HT1080 (cell line): ENCODE measurements at places on chromosomes 11 and 22. TPM values are rescaled to one million over a fixed set of nuclear protein-coding genes. Genes with fewer than 3 reads are reported as not detected.

GRCh38 chr11:133840479-133840941 lies 4.8 kb downstream of the SPATA19 start:
- DNase-seq, result no peak

Gene CDON
- total RNA-seq, result 1.7 and 1.9 TPM in 2 replicates

- peak; percentile 28 for DNase-seq
Measured at GRCh38 chr11:28133146-28133545, 25.0 kb downstream of the METTL15 start.

- no peak for DNase-seq
Measured at GRCh38 chr11:11407065-11407762, 54.2 kb upstream of the CSNK2A3 start.

- no peak for DNase-seq
Measured at GRCh38 chr11:65777241-65777640, 3.5 kb downstream of the AP5B1 start.

DNA sequence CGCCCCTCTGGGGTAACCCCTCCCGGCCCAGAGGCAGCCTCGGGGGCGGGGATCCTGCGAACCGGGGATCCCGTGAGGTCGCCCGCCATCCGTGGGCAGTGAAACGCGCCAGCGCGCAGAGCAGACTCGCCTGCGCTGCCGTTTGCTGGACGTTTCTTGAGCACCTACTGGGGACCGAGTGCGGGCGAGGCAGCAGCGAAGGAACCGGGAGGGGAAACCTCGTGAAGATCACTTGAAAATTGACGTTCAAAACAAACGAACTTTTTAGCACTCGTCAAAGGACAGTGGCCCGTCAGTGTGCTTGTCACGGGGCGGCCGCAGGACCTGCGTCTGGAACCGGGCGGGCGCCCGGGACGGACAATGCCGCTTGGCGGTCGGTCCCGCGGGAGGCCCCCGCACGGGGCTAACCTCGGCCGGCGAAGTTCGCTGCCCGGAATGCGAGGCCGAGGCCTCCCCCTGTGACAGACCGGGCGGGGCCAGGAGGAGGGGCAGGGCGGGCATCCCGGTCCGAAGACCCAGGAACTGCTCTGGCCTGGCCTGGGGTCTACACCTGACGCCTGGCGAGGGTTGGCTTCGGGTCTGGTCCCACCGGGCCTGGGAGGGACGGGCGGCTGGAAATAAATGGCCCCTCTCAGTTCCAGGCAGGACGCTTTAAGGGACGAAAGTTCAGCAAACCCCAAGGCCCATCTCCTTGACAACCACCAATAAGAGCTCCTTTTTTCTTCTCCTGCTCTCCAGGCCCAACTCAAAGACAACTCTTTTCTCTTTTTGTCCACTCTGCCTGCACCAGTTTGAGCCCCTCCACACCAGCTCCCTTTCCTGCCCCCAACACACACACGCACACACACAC lies 723 bp upstream of the SCUBE1 start:
- DNase-seq, result no peak

- no peak for DNase-seq
Measured at GRCh38 chr11:60740573-60740972, 16.1 kb downstream of the MS4A18 start.

GRCh38 chr11:7692426-7692825 lies 13.9 kb downstream of the OVCH2 start:
- no peak for DNase-seq

Gene STX5
- 32.8 and 34.0 TPM in 2 replicates for total RNA-seq

Gene GAB4
- 0.16 TPM in 1 of 2 replicates, not detected in the other for total RNA-seq

Gene RAB36
- 1.4 and 1.9 TPM in 2 replicates for total RNA-seq

- peak; percentile 54 for DNase-seq
Measured at GRCh38 chr22:41401781-41402648, 20.3 kb downstream of the TEF start.

- no peak for DNase-seq
Measured at GRCh38 chr11:121406291-121406690, 45.8 kb upstream of the SORL1 start.

GRCh38 chr11:45412051-45412471 lies 125.9 kb upstream of the SYT13 start:
- peak; percentile 24 for DNase-seq

- DNase-seq, result no peak
Measured at GRCh38 chr22:19772673-19773469, 12.3 kb downstream of the TBX1 start.

- no peak for DNase-seq
Measured at GRCh38 chr11:61973476-61974162, 6.2 kb upstream of the FTH1 start.

- no peak for DNase-seq
Measured at GRCh38 chr22:17140022-17140421, 18.9 kb upstream of the TMEM121B start.

DNA sequence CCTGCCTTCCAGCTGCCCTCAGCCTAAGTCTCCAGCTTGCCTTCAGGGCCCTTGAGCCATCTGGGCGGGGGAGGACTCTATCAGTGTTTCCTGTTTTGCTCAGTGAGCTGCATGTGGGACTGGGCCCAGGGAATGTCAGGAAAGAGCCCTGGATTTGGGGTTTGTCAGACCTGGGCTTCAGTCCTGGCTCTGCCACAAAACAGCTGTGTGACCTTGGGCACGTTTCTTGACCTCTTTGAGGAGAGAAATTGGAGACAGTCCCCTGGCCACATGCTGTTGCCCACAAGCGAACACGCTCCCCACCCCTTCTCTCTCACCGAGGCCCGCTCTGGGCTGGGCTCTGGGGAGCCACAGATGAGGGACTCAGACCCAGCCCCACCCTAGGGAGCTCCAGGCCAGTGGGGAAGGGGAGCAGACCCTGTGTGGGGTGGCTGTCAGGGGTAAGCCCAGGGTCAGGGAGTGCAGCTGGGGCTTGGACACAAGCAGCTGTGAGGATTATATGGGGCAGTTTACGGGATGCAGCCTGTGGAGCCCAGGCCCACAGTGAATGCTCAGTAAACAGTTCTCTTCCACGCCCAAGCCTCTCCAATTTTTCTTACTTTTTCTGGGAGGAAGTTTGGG lies 12.3 kb downstream of the MYO7A start:
- peak; percentile 27 for DNase-seq

Gene SSTR3
- not detected in 2 replicates for total RNA-seq

GRCh38 chr22:23833911-23834317 lies 4.9 kb downstream of the DERL3 start:
- no peak for DNase-seq

- peak; percentile 90 for DNase-seq
Measured at GRCh38 chr11:120236169-120237107, 3.5 kb upstream of the POU2F3 start.

GRCh38 chr11:128590587-128590986 lies 3.2 kb upstream of the ETS1 start:
- no peak for DNase-seq

DNA sequence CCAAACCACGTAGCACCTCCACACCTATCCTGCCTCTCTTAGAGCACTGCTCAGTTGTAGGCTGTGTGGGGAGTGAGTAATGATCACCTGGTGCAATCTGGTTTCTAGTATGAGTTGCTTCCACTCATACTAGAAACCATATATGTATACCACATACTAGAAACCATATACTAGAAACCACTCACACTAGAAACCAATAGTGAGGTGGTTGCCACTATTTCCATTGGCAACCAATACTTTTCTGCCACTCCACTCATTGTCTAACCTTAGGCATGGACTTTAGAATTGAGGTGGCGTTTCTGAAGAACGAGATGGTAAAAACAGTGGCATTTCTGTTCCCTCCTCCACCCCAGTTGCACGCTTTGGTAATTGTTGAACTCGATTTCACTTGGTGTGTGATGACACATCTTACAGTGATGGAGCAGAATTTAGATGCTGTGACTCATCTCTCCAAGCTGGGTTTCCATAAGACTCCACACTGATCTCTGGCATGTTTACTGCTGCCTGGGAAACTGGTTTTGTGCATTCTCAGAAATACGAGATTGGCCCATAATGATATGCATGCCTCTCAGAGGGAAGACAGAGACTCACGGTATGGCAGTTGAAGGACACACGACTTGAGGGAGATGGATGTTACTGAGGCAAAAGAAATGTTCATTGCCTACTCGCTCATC lies 82.9 kb downstream of the KIRREL3 start:
- peak; percentile 97 for DNase-seq

Gene MS4A8
- not detected in 2 replicates for total RNA-seq

Gene SLC37A2
- 9.9 and 10.1 TPM in 2 replicates for total RNA-seq

GRCh38 chr22:39808081-39808480 lies 85.5 kb downstream of the ENTHD1 start:
- DNase-seq, result peak; percentile 29

Gene TRAF6
- total RNA-seq, result 7.4 and 8.1 TPM in 2 replicates

DNA sequence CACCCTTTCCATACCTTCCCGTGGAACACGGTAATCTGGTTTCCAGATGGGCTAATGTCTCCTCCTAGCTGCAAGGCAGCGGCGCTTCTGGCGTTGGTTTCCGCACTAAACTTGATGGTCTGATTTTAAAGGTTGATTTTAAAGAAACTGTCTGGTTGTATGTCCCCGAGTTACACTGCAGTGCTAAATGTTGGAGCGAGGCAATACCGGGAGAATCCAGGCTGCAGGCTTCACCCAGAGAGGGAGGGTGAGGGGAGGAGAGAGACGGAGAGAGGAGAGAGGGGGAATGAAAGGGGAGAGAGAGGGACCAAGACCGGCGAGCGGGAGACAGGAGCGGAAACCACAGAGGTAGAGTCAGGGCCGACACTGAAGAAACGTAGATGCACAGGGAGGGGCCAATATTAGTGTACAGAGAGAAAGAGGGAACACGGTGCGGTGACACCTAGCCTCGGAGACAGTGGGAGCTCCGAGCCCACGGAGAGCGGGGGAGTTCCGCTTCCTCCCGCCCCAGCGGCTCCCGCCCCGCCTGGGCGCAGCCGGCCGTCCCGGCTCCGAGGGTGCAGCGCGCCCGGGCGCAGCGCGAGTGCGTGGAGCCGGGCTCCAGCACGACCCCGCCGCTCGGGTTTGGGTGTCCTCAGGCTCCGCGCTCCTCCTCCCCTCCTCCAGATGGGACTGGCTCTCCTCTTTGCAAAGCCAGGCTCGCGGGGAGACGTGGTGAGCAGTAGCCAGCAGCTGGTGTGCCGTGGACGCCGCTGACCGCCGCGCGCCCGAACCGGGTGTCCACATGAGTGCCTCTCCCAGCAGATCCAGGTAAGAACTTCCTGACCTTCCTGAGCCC lies 71.9 kb upstream of the GRAMD1B start:
- DNase-seq, result peak; percentile 18

Gene MOB2
- total RNA-seq, result 31.1 and 38.7 TPM in 2 replicates

DNA sequence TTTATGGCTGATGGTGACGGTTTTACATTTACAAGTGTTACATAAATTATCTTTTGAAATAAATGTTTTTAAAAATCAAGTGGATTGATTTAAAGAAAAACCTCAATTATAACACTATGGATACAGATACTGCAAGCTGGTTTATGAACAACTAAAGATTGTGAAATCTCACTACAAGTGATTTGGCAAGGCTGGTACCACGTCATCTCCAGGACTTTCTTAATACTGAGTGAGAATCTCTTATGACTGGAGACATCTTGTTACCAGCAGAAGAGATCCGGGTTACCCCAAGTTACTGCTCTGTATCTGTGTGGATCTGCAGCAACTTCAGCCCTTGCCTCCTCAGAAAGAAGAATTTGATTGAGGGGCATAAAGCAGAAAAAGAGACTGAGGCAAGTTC lies 452.9 kb downstream of the MN1 start:
- no peak for DNase-seq

- no peak for DNase-seq
Measured at GRCh38 chr11:17514476-17514875, 29.7 kb downstream of the USH1C start.

GRCh38 chr11:95831198-95831883 lies 41.0 kb downstream of the CEP57 start:
- DNase-seq, result peak; percentile 58

DNA sequence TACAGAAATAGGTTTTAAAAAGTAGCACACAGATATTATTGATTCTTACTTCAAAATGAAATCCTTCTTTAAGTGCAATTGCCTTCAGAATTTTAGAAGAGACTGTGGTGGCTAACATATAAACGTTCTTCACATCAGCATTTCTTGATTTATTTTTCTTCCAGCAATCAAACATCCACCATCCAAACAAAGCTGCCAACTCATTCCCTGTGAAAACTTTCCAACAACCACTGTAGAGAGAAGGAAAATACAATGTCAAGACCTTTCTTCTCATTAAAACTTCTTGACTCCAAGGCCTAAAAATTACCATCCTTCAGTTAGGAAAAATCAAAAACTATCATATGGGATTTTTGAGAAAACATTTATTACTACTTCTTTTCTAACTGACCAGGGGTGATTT lies 34.0 kb upstream of the P4HA3 start:
- no peak for DNase-seq

Gene PKP3
- total RNA-seq, result 12.0 and 13.1 TPM in 2 replicates

DNA sequence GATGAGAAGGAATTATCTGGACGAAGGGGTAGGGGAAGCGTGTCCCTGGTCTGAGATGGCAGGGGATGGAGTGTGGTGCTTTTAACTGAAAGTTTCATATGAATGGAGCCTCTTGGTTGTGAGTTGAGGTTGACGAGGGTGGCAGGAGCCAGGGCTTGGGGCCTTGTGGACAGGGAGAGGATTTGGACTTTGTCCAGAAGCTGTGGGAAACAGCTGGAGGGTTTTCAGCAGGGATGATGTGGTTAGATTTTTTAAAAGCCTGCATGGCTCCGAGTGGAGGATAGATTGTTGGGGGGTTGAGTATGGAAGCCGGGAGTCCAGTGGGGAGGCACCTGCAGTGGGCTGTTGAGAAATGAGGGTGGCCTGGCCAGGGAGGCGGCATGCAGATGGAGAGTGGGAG lies 24.8 kb downstream of the MYO7A start:
- no peak for DNase-seq

DNA sequence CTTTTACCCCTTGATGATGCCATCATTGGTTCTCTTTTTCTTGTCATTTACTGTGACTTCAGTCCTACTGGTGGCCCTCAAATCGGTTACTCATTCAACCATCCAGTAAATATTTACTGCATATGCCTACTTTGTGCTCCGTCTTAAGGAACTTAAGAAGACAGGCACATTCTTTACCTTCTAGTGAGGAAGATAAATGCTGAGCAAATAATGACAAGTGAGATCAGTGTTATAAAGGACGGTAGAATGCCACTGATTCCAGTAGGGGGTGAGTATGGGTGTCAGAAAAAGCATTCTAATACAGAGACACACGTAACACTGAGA lies 1.6 kb downstream of the ANKRD42 start:
- DNase-seq, result peak; percentile 23

Gene MMP7
- not detected in 2 replicates for total RNA-seq

- DNase-seq, result no peak
Measured at GRCh38 chr11:68314203-68315170, 2.1 kb downstream of the LRP5 start.

Gene OSM
- not detected in 2 replicates for total RNA-seq

Gene ENTHD1
- not detected in 2 replicates for total RNA-seq

DNA sequence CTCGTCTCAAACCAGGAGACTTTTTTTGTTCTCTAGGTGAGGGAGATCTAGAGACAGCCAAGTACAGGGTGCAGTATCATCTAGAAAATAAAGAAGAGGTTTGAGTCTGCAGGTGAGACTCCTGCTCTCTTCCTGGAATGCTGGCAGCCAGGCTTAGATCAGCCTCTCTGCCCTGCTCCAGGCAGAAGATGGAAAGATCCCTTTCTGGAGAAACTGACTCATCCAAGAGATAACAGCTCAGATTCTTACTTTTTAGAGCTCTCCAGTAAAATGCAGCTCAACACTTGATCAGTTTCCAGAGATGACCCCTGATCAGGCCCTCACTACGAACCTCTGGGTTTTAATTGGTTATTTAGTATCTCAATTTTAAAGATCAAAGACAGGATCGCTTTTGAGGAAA lies 44.6 kb upstream of the EHF start:
- no peak for DNase-seq

GRCh38 chr22:46010207-46010867 lies 33.4 kb upstream of the WNT7B start:
- DNase-seq, result peak; percentile 67

GRCh38 chr11:122598971-122599370 lies 56.6 kb upstream of the UBASH3B start:
- no peak for DNase-seq

- peak; percentile 32 for DNase-seq
Measured at GRCh38 chr11:63613517-63614135, 607 bp downstream of the PLAAT3 start.
